ENCODE measurements at places on chromosomes 2 and 18.

- DNase-seq: no peak
Measured at GRCh38 chr2:171692331-171692730, 5.1 kb downstream of the DYNC1I2 start.

DNA sequence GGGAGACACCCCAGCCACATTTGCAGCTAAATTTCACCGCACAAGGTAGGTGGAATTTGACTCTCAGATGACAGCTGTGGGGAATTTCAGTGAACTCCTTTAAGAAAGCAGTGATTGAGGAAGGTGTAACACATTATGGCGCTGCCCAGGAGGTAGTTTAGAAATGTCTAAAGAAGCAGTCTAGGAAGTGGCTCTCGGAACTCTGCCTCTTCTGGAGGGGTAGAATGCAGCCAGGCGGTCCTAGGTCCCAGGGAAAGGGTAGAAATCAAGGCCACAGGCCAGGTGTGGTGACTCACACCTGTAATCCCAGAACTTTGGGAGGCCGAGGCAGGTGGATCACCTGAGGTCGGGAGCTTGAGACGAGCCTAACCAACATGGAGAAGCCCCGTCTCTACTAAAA, 179.0 kb upstream of the HAAO start:
- DNase-seq: no peak

GRCh38 chr2:7835151-7835550, 846.7 kb upstream of the ID2 start:
- DNase-seq: no peak

DNA sequence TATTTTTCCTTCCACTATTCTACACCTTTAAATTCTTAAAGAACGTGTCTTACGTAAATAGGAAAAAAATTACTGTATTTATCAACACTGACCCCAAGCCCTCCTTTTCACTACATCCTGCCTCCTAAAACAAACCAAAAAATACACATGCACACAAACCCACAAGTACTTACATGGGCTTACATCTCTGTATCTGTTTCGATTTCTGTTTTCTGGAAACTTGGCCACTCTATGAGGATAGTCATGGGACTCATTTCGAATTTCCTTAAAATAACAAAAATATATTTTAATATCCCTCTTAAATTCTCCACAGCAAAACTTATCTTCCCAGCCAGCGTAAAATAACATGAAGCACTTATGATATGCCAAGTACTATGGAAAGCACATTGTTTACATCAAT, 25.0 kb downstream of the PTPN2 start:
- no peak for DNase-seq

DNA sequence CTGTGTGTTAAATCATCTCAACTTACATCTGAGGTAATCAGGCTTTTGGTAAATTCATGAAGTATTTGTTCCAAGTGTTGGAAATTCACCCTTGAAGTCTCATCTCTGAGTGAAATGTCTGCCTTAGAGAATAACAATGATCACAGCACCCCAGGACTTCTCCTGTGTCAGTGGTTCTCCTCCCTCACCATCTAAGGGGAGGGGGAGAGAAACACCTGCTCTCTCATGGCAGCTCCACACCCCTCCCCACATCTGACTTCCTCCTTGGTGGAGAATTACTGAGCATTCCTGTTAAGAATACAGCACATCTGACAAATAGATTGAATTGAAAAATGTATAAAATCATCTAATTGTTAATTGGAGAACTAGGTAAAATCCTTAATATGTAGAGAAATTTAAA, 532.1 kb downstream of the RNF144A start:
- no peak for DNase-seq
